ENCODE measurements at places on chromosomes 2 and 18.

GRCh38 chr18:24919181-24919797 lies 432.7 kb downstream of the ZNF521 start:
- DNase-seq = no peak

- DNase-seq = no peak
Measured at GRCh38 chr2:215022418-215022817, 116.0 kb downstream of the ABCA12 start.

GRCh38 chr2:170212625-170213280 lies 34.8 kb downstream of the MYO3B start:
- no peak for DNase-seq

DNA sequence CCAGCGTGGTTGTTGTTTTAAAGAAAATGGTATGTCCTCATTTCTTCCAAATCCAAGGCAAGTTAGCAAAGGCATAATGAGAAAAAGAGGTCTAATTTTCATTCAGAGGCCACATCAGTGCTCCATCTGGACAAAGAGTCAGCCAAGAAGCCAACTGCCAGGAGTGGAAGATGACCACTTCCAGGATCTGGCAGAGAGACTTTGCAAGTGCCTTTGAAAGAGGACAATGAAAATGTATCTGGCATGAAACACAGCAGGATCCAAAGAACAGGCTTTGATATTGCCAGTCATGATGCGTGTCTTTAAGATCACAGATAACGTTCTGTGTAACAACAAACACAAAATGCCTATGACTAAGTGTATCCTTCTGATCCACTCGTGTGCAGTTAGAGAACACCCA lies 82.8 kb downstream of the AFF3 start:
- DNase-seq = no peak

- DNase-seq = no peak
Measured at GRCh38 chr2:234981197-234982095, 29.6 kb downstream of the SH3BP4 start.

- no peak for DNase-seq
Measured at GRCh38 chr18:10898417-10898974, 250.9 kb downstream of the PIEZO2 start.

- DNase-seq = no peak
Measured at GRCh38 chr2:45759310-45759851, 107.9 kb downstream of the PRKCE start.

DNA sequence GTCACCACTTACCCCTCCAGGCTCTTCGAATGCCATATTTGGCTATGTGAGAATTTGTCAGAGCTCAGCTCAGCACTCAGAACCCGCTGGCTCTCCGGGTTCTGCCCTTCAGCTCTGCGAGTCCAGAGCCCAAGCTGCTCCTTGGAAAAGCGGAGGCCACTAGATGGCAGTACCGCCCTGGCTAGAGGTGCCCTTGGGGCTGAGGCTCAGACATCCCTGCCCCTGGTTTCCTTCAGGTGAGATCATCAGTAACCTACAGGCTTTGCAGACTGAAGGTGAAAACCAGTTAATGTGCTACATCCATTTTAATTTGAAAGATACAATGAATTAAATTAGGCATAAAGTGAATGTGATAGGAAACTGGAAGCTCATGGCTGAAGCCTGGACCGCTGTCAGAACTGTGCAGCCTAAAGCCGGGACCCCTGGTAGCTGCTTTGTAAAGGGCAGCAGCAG lies 285.6 kb downstream of the AGAP1 start:
- DNase-seq = no peak

GRCh38 chr18:36188916-36189315 lies 1.6 kb downstream of the MOCOS start:
- DNase-seq = no peak

DNA sequence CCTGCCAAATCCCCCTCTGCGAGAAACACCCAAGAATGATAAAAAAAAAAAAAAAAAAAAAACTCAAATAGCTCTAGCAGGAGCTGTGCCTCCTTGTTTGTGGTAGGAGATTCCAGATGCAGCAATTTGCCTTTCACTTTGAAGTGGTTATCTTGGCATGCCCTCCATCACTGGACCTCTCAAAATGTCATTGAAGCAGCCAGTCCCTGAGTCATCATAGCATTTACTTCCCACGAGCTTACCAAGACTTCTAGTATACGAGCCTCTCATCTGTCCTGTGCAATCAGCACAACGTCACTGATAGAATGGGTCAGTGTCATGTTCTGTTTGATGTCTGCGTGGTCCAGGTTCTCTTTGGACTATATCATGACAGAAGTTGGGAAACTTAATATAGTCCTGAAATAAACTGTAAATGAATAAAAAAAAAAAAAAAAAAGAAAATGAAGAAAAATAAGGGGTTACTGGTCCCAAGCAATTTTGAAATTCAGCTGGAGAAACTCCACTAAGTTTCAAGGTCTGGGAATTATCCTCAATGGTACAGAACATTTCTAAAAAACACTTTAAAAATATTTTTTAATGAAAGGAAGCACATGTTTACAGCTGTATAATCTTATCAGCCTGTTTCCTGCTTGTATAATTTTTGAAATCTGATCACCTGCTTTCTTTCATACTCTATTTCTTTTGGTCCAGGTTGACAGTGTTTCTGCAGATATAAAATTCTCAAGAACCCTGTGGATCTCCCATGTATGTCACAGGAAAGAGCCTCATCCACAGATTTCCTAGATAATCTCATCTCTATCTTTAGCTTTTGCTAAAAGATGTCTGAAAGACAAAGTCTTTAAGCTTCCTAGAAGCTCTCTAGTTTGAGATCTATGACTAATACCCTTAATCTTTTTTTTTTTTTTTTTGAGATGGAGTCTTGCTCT lies 74.1 kb upstream of the EHBP1 start:
- no peak for DNase-seq

DNA sequence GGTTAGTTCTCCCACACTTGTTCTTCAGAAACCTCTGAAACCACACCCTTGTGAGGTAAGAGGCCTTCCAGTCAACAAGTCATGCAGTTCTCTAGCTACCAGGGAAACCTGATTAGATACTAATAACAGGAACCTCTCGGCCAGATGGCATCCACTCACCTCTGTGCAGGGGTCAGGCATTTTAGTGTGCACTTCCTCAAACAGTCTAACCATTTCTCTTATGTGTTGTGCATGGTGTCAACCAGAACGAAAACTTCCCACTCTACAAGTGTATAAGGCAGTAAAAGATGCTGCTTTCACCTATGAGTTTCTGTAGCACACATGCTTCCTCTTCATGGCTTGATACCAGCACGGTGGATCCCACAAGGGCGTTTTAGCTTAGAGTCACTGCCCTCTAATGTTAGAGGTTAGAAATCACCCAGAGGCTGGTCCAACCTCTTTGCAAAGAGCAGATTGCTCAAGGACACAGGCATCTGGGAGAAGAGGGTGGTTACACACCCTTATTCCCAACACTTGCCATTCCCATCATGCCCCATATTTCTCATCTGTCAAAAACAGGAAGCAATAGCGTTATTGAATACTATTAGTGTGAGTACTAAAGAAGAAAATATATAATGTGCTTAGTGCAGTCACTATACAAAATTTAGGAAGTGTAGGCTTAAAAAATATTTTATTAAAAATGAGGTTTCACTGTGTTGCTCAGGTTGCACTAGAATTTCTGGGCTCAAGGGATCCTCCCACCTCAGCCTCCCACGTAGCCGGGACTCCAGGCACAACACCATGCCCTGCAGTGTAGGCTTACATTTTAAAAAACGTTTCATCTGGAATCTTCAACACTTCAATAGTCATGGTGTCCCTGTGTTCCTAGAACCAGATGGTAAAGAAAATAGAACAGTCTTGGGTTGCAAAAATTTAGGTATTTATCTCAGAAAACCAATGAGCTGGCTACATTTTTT lies 34.5 kb upstream of the RAB31 start:
- DNase-seq = no peak

DNA sequence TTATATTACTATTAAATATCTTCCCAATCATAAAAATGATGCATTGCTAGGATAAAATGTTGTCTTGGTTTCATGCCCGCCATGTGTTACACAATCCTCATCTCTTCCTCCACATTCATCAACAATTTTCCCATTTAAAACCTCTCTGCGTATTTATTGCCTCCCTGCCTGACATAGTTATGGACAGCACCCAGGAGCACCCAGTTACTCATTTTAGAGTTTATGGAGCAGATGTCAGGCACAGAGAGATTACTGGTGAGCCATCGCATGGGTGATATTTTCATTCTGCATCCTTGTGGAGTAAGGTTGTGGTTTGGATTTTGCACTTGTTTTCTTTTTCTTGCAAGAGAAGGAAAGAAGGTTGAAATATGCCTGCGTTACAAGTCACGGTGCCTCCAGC lies 116.7 kb upstream of the NPAS2 start:
- no peak for DNase-seq

DNA sequence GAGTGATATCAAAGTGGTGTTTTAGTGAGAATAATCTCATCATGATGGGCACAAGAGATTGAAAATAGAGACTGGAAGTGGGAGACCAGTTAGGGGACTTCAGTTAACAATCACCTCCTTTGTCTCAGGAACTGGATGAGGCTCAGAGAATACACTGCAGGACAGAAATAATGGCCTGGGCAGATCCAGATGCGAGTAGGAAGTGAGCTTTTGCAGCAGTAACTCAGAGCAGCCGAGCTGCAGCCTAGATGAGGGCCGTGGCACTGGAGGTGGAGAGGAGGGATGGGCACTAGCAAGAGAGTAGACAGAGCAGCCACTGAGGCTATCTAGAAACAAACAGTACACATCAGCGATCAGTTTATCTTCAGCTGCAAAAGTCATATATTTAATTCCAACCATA lies 48.6 kb downstream of the CYB5A start:
- DNase-seq = no peak

DNA sequence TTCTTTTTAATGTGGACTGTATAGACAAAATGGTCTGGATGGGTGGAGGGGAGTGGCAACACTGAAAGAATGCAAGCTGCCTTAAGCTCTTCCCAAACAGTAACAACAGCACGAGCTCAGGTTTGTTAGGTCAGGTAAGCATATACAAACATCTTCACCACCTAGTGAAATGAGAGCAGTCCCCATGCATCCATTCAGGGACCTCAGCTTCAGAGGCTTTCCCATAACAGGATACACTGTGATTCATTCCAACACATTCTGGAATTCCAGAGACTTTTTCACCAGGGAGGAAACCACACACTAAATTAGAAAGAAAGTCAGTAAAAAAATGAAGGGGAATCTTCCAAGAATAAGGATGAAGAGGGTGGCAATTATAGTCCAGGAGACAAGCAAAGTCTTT lies 50.4 kb upstream of the BZW1 start:
- DNase-seq = no peak

GRCh38 chr18:56637711-56638231 lies 621 bp downstream of the TXNL1 start:
- peak; percentile 12 for DNase-seq

DNA sequence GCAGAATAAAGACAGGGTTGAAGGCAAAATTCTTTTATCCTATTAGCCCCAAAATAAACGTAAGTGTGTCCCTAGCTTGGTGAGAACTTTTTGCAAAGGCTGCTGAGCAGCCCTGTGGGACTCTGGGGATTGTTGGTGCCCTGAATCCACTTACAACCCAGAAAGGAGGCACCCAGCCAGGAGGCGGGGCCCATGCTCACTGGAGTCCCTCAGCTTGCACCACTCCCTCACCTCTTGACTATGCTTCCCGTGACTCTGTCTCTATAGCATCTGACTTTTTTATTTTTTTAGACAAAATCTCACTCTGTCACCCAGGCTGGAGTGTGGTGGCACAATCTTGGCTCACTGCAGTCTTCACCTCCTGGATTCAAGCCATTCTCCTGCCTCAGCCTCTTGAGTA lies 15.8 kb upstream of the COL6A3 start:
- no peak for DNase-seq

DNA sequence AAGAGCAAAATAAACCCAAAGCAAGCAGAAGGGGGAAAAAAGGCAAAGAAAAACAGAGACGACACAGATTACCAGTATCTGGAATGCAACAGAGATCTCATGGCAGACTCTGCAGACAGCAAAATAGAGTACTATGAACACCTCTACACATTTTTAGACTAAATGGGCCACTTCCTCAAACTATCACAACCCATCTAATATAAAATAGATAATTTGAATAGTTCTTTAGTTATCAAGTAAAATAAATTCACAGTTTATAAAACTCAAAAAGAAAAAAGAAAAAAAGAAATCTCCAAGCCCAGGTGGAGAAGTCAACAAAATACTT lies 16.6 kb downstream of the SESTD1 start:
- DNase-seq = no peak

DNA sequence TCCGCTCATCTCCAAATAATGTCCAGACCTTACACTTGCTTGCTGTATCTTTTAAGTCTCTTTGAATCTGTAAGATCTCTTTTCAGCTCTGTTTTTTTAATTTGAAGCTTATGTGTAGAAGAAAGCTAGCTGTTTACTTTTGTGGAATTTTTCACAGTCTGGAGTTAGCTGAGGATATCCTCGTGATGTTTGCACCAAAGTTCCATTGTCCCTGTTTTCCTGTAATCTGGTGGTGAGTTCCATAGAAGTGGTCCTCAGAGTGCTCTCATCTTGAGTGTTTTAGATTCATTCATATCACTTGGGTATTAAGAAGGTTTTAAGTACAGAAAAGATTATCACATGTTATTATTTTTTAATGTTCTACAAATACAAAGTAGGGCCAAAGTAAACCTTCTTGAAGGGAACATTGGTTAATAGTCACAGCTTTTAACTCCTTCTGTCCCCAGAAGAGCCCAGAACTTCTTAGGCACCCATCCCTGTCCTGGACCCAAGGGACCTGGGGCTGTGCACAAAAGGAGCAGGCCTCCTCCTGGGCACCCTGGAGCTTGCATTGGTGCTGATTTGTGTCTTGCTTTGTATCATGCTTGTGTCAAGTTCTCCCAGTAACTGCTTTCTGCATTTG lies 15.0 kb downstream of the MLPH start:
- no peak for DNase-seq

DNA sequence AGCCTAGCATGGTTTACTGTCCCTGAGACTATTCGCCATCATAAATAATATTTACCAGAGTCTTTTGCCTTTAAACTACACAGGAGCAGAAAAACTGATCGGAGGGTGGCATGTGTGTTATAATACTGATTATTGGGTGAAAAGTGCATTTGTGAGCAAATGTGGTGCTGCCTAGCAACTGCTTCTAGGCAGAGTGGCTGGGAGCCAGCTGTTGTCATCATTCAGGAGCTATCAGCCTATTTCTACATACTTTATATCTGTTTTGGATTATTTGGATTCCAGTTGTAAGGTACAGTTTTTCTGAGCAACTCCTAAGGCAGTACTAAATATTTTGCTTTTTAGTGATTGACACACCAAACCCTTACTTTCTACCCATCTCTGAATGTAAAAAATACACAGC lies 75.0 kb upstream of the MSTN start:
- DNase-seq = no peak

GRCh38 chr2:18639756-18640453 lies 50.5 kb upstream of the NT5C1B start:
- no peak for DNase-seq

DNA sequence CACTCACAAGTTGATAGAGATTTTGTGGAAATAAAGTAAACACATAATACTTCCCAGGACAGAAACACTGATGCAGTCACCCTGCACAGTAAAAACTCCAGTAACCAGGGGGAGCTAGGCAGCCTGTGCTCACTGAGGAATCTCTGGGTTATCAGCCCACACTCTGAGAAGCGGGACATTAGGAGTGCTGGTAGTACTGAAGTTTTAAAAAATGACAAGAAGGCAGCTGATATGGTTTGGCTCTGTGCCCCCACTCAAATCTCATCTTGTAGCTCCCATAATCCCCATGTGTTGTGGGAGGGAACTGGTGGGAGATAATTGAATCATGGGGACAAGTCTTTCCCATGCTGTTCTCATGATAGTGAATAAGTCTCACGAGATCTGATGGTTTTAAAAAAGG lies 31.4 kb downstream of the KCTD1 start:
- no peak for DNase-seq
